8988T (cell line): ENCODE measurements at places on chromosomes 13 and 19.

DNA sequence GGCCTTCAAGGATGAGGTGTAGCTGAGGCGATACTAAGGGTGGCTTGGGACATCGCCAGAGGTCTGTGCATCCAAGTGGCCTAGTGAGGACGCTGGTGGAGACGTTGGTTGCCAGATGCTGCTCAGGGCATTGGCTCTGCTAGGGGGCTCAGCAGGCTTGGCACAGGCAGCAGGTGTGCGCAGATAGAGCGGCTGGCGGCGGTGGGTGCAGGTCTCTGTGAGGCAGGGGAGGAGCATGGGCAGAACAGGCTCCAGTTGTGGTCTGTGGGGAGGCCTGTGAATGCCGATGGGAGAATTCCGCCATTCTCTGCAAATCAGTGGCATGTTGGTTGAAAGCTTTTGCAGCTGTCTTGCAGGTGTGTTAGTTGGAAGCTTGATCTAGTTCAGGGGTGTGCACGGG lies 21.2 kb downstream of the PRAM1 start:
- no peak for DNase-seq

DNA sequence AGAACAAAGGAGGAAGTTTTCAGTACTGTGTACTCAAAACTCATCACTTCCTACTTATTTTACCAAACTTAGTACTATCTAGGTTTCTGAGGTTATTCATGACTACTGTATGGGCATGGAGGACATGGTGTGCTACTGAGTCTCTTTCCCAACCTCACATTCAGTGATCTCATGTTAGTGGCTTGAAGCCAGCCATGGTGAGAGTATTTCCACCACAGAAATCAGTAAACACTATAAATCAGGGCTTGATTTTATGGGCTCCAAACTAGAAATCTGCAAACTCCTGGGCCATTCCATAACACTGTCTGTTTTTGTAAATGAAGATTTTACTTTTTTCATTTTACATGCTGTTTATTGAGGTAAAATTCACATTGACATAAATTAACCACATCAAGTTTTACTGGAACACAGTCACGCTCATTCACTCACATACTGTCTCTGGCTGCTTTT lies 19.7 kb downstream of the MED26 start:
- no peak for DNase-seq

DNA sequence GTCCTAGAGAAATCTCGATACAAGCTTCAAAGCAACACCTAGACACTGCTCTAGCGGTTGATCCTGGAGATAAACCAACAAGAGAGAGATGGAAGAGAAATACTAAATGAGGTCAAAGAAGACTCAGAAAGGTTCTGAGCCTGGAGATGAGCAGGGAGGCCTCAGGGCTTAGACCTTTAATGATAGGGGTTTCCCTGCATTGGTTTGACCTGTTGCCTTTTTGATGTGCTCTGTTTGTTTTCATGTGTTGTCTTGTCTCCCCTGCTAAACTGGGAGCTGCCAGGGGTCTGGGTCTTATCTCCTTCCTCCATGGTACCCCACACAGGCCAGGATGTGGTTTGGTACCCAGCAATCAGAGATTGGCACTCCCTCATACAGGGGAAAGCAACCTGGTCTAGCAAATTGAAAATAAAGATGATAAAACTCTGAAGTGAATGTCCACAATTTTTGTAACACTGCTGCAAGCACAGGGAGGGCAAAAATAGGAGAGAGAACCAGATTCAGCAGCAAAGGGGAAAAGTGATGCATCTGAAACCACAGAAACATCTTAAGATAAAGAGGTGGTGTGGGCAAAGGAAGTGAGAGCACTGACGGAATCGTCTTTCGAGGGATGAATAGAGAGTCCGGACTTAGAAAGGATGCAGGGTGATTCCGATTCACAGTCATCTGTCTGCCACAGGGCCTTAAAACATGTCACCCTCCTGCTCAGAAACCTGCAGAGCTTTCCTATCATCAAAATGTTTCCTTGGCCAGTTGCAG lies 3.5 kb downstream of the FFAR2 start:
- DNase-seq, result no peak

DNA sequence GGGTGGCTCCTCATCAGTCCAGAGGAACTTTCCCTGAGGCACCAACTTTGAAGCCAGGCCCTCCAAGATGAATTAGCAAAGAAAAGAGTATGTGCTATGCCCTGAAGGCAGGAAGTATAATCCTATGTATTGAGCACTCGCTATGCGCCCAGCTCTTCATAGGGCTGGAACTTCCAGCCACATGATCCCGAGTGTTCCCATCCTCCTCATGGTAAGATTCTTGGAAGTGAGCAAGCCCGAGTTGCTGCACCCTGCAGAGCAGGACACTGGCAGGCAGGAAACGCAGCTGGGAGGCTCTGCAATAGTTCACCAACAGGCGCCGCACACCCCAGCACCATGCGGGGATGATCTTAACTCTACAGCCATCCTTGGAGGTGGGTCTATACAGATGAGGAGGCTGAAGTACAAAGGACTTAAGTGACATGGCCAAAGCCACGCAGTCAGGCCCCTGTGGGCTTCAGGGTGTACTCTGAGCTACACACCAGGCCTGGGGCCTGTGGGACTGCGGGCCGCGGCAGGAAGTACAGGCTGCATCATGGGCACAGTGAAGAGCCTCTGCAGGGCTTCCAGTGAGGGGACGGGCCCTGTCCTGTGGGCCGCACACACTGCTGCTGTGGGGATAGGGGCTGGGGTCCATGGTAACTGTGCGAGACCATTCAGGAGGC lies 25.1 kb downstream of the C19orf47 start:
- DNase-seq, result no peak

- DNase-seq, result no peak
Measured at GRCh38 chr13:22629374-22629773, 551.4 kb upstream of the SGCG start.

GRCh38 chr19:47104680-47105079 lies 8.9 kb downstream of the ZC3H4 start:
- DNase-seq, result no peak

DNA sequence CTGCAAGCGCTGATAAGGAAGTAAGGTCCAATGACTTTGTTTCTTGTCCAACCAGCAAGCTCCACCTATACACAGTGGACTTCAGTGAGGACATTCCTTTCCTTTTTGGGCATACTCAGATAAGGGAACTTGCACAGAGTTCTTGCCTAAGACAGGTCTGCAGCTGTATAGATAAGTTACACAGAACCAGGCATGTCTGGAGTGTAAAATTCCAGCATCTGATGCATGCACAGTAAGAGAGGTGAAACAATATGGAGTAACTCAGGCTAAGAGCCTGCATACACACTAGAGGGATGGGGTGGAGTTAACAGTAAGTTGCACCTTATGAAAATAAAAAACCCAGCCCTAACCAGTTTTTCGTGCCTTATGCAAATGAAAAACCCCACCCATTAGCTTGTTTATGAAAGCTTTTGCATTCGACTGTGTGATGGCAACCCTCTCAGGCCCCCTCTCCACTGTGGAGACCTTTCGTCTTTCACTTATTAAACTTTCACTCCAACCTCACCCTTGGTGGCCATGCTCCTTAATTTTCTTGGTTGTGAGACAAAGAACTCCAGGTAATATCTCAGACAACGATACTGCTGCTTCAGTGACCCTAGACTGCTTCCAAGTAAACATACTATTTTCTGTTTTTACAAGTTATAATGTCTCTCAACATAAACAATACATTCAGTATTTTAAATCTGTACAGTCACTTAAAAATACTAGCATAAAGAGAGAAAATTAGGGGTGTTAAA lies 2859.0 kb upstream of the PCDH20 start:
- no peak for DNase-seq

DNA sequence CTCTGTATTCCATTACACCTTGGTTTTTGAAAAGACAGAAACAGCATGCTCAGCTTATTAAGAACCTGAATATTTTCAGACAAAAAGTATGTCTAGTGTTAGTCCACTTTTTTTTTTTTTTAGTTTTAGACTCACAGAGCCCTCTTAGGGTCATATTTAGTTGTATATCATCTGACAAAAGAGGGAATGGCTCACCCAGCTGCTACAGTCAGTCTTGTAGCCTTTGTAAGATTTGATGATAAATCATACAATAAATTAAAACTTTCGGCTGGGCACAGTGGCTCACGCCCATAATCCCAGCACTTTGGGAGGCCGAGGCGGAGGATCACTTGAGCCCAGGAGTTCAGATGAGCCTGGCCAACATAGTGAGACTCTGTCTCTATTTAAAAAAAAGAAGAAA lies 43.7 kb upstream of the LDLR start:
- DNase-seq, result no peak

- DNase-seq, result no peak
Measured at GRCh38 chr19:53285087-53285486, 17.6 kb upstream of the VN1R4 start.
